ENCODE measurements at places on chromosomes 2 and 18.

DNA sequence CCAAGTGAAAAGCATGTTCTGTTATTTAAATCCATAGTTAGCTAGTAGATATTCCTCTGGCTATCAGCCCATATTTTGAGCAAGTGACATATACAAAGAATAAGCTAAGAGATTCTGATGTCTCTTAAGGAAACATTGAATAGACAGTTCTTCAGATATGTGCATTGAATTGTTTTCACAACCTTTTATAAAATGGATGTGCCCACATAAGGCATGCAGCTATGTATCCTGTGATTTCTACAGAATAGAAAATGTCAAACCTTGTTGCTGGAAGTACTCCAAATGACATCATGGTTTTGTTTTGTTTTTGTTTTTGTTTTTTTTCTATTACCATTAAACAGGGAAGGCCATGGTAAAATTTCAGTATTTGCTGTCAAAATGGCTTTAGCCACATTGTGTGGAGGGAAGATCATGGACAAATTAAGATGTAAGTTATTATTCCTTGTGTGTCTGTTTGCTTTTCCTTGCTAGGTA is 95.8 kb downstream of the DTNA start:
- DNase-seq = no peak

DNA sequence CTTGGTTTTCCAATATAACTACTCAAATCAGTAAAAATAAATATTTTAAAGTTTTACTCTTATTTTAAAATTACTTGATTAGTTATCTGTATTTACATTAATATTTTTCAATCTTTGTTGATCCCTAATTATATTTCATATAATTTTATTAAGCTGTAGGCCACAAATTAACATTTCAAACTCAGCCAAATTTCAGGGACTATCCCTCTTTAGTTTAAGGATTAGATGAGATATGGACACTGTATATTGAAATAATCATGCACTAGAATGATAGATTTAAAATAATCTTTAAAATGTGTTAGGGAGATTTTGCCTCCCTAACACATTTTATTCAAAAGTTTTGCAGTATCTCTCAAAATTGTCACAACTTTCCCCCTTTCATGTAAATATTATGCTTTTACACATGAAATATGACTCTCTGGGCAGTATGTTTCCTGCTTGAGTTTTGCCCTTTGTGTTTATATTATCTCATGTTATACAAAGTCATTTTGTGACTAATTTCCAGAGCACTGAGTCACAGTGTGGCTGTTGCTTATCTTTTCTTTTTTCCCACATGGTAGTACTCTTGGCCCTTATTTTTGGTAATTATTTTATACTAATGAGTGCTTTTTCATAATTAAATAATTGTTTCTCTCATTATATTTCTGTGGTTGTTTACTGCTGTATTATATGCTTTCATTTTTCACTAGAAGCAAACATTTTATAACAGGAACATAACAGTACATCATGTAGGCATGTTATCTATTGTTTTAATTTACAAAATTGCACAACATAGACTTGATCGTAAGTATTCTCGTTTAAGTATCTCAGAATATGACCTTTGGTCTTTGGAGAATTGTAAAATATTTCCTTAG is 1.2 kb downstream of the TFPI start:
- no peak for DNase-seq

DNA sequence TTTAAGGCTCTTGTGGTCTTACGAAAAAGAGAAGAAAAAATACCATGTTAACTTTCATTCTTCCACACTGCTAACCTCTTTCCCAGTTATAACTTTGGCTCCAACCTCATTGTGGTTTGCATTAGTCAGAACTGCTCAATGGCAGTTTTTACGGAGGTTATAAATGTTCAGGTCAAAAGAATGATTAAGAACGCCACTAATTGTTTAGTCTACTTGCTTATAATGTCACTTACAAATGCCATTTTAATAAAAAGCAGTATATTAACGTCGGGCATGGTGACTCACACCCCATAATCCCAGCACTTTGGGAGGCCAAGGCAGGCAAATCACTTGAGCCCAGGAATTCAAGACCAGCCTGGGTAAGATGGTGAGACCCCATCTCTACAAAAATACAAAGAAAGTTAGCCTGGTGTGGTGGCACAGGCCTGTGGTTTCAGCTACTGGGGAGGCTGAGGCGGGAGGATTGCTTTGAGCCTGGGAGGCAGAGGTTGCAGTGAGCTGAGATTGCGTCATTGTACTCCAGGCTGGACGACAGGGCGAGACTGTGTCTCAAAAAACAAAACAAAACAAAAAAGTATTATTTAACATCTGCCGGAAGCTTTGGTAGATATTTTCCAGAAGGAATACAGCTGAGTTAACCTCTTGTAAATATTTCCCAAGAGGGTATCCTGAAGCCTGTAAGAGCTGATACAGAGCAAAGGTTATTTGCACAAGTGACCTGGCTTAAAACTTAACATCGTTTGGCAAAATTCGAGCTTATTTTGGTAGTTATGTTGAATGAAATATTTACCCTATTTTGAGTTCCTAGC is 5.1 kb downstream of the AGPS start:
- DNase-seq = no peak

GRCh38 chr2:62443886-62444285 is 62.1 kb downstream of the TMEM17 start:
- no peak for DNase-seq

DNA sequence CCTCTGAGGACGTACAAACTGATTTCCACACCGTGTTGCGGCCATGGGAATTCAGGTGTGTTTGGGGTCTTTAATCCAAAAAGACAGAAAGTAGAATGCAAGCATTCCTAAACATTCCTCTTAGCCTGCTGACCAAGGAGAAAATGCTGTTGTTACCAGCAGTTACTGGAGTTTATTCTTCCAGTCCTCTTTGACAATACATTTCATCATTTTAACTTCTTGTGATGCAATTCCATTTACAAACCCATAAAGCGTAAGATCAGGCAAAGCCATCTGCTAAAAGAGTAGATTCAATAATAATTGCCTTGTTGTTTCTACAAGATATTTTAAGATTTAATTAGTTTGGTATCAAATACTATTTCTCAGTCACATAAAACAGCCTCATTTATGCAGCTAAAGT is 32.7 kb downstream of the SPIRE1 start:
- no peak for DNase-seq

GRCh38 chr2:204407204-204408014 is 137.9 kb upstream of the PARD3B start:
- DNase-seq = no peak

DNA sequence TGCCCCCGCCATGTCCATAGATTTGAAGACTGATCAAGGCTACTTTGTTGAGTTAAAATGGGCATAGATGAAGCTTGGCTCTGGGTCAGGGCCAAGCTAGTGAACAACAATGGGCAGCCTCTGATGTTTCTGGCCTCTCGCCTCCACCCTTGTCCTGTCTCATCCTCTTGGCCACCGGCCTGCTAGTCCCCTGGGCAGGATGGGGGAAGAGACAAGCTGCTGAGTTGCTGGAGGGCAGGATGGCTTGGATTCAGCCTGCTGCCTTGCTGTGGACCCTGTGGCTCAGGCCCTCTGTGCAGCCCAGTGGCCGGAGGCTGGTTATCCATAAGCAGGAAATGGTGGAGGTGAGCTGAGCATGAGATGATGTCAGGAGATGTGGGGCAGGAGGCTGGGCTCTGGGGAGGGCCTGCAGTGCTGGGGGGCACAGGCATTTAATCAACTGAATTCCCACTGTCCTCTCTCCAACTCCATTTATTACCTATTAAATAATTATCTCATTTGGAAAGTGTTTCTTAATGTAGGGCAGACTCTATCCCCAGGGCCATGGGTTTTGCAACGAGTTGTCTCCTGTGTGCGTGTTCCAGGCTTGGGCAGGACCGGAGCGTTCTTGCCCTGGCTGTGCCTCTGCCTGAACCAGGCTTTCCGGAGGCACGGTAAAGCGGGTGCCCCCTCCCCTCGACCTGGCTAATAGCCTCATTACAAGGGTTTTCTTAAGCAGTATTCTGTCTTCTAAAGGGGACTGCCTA is 122.9 kb downstream of the GLI2 start:
- DNase-seq = no peak

DNA sequence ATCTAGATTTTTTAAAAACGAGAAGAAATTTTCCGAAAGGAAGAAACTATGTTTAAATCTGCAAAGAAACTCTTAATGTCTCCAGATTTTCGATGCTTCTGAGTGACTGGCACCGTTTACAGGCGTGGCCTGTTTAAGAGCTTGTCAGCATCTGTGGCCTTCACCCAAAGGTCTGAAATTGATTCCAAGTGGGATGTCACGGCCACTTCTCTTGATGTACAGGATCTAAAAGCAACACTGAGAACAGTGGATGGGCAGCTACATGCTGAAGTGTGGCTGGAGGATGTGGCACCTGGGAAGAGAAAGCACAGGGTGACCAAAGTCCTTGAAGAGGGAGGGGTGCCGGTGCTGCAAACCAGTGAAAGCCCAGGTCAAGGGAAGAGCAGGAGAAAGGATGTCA is 28.0 kb downstream of the EMILIN2 start:
- DNase-seq = no peak

DNA sequence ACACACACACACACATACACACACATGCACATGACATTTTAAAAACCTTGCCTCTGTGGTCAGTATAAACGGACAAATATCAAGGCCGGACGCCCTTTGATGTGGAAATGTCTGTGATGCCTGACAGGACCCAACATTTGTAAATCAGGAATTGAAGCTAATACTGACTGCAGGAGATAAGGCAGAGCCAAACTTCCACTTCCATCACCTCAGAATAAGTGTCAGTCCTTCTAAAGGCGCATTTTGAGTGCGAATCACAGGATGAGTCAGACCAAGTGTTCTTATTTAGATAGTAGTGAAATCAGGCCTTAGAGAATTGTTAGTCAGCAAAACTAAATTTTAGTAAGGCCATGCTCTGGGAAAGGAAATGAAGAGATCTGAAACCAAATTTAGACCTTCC is 211.7 kb upstream of the LRATD1 start:
- no peak for DNase-seq

GRCh38 chr2:239295377-239296019 is 105.3 kb downstream of the HDAC4 start:
- peak; percentile 46 for DNase-seq

DNA sequence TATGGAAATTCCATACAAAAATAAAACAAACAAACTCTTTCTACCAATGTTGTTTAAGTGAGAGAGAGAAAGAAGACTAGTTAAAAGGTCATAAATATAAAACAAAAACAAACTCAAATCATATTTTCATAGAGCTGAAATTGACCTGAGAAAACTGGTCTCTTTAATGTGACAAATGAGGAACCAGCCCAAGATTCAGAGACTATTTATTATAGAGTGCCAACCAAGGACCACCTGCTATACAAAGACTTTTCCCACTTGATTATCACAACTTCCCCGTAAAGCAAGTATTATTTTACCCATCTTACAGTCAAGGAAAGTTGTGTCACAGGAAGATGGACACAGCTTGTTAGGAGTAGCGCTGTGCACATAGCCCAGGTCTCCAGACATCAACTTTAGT is 13.3 kb downstream of the ANKRD44 start:
- no peak for DNase-seq

DNA sequence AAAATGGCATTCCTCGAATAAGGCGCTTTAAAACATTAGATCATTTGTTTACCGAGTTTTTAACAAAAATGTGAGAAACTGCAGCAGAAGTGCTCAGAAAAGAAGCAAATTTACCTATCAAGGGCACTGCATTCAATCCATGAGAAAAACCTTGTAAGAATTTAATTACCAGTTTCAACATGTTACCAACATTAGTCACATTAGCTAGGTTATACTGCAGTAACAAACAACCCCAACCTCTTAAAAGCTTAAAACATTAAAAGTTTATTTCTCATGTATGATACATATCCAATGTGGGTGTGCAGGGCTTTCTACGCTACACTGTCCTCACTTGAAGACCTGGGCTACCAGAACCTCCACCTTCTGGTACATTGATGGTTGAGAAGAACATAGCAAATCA is 68.1 kb upstream of the CCBE1 start:
- DNase-seq = no peak

GRCh38 chr2:234913208-234913626 is 38.6 kb upstream of the SH3BP4 start:
- no peak for DNase-seq

DNA sequence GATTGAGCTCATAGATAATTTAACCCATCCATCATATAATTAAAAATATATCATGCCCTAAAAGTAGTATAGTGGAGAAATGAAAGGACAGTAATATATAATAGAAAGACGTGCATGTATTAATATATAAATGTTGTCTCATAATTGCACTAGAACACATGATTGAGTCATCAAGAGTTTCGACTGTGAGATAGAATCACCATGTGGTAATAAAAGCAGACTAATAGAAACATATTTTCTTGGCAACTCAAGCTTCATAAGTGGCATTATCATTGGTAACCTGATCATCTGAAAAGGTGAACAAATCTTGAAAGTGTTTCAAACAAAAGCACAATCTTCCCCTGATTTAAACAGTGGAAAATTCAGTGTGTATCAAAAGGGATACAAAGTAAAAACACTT is 188.8 kb downstream of the CYRIA start:
- no peak for DNase-seq

GRCh38 chr18:3914833-3915610 is 465.1 kb downstream of the TGIF1 start:
- no peak for DNase-seq

DNA sequence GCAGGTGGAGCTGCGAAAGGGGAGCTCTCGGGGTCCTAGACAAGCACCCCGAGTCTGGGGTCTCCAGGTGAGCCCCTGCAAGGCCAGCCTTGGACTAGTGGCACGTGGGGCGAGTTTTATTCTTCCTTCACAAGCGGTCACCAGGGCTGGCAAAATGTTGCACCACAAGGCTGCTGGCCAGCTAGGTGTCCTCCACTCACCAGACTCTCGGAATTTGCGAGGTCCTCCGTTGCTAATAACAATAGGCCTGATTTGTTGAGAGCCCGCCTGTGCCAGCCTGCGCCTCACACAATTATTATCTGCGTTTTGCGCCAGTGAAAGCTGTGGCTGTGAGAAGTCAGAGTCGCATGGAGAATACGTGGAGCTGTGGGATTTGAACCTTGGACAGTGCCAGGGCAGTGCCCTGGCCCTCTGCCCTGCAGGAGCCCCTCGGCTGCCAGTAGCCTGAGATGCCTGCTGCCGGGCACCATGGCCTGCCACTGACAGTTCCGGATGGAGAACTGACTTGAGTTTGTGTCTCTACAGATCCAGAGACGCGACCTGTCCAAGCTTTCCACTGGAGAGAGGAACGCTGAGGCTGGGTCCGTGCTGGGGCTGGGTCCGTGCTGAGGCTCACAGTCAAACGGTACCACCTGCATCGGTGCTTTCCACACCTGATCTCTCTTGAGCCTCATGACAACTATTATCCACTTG is 77.6 kb upstream of the ODC1 start:
- DNase-seq = no peak

GRCh38 chr2:85134255-85134895 is 1.2 kb downstream of the TCF7L1 start:
- no peak for DNase-seq

DNA sequence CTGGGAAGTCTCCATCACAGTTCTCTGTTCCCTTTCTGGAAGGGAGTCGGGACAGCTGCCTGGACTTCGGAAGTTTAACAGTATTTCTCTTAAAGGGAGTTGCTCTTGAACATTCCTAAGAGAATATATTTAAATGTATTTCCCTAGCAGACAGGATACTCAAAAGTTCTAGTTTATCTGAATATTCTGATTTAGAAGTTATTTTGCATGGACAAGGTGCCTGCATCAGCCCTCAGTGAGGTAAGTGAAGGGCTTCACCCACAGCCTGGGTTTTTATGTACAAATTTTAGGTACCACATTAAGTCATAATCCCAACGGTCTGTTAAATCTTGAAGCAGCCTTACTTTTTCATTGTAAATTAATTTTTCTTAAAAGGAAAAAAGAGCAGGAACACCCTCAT is 65.1 kb upstream of the REV1 start:
- DNase-seq = no peak
